ENCODE measurements at places on chromosomes 7 and 10.

DNA sequence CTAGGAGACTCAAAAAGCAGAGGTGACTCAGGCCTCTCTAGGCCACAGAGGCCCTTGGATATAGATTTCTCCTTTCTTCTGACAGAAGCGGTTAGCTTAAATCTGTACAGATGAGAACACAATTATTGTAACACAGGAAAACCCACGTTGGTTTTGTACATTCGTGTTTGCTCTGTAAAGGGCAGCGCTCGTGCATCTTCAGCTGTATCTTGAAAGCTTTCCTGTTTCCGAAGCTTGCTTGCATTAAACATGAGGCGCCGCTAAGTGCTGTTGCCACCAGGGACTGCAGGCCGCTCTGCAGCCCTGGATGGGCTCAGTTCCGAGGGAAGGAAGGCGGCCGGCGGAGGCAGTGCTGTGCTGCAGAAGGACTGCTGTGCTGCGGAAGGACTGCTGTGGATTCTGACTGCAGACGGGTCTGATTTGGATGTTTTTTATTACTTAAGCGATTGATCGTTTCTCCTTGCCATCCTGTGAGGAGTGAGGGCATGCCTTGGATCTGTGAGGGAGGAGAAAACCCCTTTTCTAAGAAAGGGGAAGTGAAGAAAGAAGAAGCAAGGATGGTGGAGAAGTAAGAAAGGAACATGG, 53.3 kb downstream of the FHIP2A start:
- no peak for DNase-seq

DNA sequence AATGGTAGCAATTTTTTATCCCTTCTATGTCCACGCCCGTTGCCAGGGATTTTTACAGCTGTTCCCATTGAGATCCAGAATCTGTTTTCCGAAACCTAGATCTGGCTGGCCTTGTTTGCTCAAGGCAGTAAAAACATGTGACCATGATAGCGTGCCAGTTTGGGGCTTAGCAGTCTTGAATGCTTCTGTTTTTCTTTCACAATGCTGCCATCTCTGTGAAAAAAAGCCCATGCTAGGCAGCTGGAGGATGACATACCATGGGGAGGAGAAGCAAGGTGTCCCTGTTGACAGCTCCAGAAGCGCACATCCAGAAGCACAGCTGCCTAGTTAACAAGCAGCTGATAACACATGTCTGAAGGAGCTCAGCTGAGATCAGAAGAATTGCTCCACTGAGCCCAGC, 2.2 kb upstream of the ZNF92 start:
- no peak for DNase-seq

DNA sequence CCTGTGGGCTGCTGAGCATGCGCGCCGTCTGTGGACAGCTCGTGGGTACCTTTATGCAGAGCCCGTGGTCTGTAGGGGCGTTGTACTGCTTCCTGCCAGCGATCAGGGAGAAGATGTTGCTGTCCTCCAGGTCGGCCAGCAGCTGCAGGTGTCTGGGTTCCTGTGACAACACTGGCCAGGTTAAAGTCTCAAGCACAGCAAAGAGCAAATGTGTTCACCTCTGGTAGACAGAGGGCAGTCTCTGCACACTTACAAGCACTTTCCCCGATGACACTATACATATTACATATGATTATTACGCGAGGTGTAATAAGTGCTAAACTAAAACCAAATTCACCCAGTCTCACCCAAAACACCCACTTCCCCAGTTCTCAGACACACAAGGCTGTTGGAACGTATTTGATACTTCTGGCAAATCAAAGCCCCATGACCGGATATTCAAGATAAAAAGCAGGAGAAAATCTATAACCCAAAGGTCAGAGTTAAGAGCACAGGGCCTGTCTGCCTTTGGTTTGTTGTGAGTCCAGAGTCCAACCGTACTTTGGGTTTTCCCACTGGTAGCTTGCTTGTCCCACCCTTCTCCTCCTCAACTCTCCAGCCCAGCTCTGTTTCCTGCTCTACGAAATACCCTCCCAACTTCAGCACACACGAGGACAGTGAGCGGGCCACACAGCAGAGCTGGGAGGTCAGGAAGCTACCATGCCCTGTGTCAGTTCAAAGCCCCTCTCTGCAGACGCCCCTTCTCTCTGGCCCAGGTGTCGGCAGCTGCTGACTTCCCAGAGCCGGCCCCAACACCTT, 49.7 kb upstream of the DDC start:
- DNase-seq, result no peak

DNA sequence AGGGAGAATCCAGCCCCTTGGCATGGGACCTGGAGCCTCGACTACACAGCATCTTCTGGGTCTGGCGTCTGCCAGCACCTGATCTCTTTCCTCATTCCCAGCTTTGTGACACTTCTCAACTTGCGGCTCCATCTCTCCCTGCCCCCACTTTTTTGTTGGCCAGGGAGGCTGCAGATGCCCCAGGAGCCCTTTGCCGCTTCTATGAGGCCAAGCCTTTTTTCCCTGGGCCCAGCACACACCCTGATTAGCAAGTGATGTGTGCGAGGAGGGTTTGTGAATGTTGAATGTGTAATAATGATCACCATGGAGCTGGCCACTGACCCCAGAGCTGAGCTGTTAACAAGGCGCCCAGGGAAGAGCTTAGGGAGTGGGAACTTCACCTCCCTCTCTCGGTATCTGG, 4.4 kb downstream of the EVX1 start:
- no peak for DNase-seq

GRCh38 chr7:103149808-103150180, 895 bp upstream of the NAPEPLD start:
- no peak for DNase-seq

GRCh38 chr7:101177644-101178043, 2.4 kb downstream of the NAT16 start:
- DNase-seq, result no peak

- DNase-seq, result peak; percentile 73
These were observed 56.5 kb upstream of the PCGF5 start for GRCh38 chr10:91163869-91164474.

DNA sequence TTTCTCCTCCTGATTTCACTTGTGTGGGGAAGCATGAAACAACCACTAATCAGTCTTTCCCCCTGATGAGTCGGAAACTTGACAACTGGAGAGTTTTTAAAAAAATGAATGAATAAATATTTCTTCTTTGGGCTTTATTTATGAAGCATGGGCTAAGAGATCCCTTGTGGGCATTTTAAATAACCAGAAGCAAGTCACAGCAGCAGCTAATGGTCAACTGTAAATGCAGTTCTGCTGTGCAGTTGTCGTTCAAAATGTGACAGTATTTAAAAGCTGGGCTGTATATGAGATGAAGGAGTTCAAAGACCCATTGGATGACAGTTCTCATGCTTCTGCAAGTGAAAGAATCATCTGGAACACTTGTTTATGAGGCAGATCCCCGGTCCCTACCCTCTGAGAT, 54.1 kb downstream of the STEAP1B start:
- no peak for DNase-seq

DNA sequence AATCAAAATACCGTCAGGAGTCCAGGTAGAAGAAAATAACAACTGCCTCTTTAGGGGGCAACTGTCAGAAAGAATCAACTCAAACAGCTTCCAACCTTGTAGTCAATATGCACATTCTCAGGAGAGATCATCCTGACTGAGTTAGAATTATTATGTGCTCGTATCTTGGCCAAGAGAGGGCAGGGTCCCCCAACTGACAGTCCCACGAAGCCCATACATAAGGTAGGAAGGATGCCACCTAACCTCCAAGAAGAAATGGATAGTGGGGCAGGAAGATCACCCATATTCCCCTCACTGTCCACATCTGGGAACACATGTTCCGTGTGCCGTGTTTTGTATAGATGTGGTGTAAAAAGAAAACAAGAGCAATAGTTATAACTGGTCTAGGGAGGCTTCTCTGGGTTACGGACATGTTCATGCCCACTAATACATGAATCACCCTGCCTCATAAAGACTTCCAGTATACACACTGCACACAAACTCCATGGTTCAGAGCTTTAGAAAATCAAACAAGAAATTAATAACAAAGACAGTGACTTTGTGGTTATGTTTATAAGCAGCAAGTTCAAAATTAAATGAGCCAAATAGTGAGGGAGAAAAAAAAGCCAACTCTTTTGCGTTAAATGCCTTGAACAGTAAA, 295.6 kb downstream of the FGFR2 start:
- no peak for DNase-seq

DNA sequence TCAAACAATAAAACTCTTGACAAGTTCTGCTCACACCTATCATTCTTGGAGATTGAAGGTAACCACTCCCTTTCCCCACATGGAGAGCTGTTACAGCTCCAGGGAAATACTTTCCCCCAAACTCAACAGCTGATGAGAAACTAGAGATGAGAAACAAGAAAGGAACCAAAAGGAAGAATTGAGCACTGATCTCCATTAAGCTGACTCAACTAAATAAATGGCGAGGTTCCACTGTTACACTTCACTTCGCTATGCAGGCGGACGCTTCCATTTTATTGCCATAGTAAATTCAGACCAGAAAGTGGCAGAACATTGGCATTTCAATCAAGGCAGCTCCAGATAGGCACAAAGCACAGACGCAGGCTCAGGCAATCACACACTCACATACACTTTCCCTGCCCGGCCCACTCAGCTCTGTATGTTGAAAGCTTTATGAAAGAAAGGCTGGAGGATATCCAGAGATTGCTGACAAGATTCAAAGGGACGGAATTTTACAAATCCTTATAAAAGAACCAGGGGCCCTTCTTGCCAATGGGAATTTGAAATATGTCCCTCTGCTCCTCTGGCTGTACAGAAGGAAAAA, 11.5 kb upstream of the YAE1 start:
- no peak for DNase-seq

GRCh38 chr7:115933471-115933870, 97.1 kb downstream of the TFEC start:
- DNase-seq, result no peak

Data from LoVo (cell line).